Activated CD4-positive, alpha-beta T cell treated with anti-CD3 and anti-CD28 coated beads, Interleukin-2, amount 10 ng/mL, durations not matched to agents 24 days and 14 days (primary cell): ENCODE measurements at places on chromosomes 7 and 10.
A peak's percentile ranks its signal among the peaks of the same experiment; 100 is the strongest.

- DNase-seq: no peak
Measured at GRCh38 chr7:157974678-157975230, 612.9 kb downstream of the PTPRN2 start.

DNA sequence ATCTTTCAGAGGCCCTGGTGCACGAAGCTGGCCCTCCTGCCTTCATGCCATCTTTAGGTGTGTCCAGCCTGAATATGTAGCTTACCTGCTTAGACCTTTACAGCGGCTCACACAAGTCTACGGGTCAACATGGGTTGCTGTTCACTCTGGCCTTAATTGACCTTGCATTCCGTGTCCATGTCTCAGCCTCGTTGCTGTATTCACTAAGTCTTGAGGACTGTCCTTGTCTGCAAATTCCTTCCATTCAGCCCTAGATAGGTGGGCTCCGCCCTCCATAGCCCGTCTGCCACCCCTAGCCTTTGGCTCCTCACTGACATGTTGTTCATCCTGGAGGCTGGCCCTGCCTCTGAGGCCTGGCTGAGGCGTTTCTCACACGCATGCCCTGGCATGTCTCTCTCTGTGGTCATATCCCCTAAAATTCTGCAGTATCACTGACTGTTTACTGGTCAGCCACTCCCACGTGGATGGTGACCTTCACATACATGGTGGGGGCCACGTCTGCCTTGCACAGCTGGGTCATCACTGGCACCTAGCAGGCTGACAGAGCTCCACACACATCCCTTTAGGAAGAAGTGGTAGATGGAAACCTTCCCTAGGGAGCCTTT is 394.1 kb upstream of the MKI67 start:
- DNase-seq: no peak

DNA sequence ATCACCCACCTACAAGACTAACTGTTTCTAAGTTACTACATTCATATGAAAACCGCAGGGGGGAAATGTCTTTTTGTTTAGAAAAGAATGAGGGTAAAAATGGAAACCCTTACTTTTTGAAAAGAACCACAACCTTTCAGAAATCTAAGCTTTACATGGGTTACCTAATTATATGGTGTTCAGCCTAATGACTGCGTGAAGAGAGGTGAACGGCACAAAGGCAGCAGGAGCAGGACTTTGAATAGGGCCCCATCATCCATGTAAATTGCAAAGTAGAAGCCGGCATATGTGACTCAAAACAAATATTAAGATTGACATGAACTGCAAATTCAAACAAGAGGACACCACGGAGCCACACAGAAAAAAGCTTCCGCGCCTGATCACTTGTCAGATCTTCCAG is 25.1 kb downstream of the NEBL start:
- no peak for DNase-seq

DNA sequence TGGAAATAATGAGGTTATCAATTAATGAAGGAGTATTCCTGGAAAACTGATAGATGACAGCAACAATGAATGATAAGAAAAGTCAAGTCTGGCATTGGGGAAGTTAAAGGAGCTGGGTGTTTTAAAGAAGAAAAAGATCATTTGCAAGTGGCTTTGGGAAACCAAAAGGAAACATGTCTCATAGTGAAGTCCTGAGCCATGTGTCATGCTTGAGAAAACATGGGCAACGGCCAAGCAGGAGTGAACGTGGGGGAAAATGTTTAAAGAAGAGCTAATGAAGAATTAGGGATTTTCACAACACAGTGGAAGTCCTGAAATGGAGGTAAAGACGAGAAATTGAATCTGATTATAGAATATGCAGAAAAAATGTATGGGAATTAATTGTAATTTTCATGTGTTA is 1383.2 kb upstream of the CELF2 start:
- no peak for DNase-seq

DNA sequence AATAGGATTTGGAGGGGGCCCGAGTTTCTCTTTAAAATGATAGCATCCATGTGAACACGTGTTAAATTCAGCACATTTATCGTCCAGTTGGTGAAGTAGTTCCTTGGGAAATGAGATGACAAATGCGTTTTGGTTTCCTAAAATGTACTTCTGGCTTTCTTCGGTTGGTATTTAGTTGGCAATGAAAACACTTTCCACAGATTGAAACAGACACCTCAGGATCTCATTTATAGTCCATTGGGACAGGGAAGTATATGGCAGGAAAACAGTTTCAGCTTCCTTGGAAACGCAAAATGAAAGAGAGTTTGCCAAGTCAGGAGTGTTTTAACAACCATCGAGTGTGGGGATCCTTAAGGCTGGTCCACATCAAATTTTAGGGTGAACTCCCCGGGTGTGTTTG is 19.4 kb upstream of the LYZL1 start:
- DNase-seq: no peak

DNA sequence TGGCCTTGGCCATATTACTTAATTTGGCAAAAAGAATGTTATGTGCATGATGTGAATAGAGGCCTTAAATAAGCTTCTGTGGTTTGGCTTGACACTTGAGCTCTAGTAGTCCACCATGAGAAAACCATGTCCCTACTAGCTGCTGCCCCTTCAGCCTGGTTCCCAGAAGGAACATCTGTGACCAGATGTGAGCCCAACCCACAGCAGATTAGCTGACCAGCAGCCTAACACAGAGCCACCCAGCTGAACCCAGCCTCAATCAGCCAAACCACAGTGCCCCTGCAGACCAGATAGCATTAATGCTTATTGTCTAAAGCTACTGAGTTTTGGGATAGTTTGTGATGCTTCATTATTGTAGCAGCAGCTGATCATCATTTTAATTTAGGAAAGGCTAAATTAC is 16.6 kb downstream of the JAZF1 start:
- DNase-seq: no peak

DNA sequence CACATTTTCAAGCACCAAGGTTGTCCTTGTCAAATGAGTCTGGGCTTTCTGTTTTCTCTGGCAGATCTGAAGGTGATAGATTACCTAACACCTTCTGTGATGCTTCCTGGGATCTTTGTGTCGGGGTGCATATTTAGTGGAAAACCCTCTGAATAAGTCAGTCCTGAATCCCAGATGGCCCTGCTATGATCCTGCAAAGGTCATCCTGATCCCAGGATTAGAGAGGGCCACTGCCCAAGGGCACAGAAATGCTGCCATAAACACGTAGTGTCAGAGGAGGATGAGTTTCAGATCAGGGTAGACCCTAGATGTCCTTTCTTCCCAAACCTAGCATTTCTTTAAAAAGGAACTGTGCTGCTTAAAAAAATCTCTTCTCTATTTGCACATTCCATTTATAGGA is 19.0 kb downstream of the AGR2 start:
- DNase-seq: peak; percentile 33

GRCh38 chr10:114307731-114308130 is 68.7 kb downstream of the VWA2 start:
- DNase-seq: no peak

DNA sequence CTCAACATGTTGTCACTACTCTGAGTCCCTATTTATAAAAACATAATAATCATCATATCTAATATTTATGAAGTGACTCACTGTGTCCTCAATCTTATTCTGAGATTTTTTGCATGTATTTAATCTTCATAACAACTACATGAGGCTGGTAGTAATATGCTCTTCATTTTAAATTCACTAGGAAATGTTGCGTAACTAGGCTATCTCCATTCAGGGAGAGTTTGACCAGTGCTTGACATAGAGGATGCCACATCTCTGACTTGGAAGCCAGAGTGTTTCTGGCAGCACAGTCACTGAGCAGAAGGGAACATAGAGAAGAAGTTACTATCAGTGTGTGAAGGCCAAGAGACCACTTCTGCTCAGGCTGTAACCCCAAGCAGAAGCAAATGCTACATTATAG is 88.9 kb downstream of the FAM13C start:
- DNase-seq: no peak

DNA sequence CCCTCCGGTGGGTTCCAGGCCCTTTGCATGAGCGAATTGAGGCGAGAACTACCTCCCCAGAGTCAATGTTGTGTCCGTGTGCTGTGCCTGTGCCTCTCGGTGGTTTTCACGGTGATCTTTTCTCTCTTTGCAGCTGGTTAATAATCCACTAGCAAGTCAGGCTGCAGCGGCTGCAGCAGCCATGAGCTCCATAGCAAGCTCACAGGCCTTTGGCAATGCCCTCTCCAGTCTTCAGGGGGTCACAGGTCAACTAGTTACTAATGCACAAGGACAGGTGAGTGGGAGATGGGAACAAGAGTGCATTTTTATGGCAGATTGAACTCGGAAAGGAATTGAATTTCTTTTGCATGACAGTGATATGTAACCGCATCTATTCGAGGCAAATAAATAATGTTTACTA is 159.7 kb upstream of the YAE1 start:
- DNase-seq: no peak

DNA sequence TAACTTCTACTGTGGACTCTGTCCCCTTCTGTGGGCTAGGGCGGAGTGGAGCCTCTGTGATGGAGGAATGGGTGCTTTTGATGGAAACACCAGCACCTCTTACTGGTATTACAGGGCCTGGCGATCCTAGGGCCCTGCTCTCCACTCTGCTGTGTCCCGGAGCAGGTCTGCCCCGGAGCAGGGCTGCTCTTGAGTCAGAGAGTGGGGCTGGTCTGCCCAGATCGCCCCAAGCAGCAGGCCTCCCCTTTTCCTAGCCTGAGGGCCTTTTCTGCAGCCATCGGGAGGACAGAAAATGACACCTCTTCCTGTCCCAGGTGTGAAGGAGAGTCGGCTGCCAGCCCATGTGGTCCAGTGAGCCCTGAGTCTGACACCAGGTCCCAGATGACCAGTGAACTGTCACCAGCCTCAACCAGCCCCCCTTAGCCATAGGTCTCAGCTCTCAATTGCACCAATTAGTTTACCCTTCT is 1.4 kb downstream of the ZNF282 start:
- no peak for DNase-seq

DNA sequence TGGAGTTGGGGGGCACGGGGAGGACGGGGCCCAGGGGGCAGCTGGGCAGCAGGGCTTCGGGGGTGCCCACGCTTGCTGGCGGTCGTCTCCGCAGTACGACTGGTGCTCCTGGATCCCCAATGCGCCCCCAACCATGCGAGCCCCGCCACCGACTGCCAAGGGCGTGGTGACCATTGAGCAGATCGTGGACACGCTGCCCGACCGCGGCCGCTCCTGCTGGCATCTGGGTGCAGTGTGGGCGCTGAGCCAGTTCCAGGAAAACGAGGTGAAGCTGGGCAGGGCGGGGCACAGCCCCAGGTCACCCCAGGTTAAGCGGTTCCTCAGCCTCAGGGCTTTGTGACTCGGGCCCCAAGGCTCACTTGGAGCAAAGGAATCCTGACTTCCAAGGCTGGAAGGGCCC is 70.0 kb downstream of the ALOX5 start:
- no peak for DNase-seq

- no peak for DNase-seq
Measured at GRCh38 chr7:47039904-47040303, 542.0 kb downstream of the TNS3 start.

DNA sequence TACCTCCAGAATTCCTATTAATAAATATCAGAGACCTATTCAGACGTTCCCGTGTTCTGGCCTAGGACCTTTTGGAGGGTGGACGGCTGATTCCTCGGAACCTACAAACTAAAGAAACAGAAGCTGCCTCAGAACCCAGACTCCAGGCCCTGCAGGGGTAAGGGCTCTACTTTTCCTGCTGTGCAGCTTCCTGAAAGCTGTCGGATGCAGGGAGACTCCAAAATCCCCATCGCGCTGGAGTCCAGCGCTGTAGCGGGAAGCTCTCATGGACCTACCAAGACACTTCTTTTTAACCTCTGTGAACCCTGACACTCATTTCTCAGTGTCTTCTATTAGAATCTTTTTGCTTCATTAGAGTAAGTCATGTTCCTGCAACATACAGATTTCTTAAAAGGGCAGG is 244.5 kb upstream of the PITRM1 start:
- DNase-seq: no peak

DNA sequence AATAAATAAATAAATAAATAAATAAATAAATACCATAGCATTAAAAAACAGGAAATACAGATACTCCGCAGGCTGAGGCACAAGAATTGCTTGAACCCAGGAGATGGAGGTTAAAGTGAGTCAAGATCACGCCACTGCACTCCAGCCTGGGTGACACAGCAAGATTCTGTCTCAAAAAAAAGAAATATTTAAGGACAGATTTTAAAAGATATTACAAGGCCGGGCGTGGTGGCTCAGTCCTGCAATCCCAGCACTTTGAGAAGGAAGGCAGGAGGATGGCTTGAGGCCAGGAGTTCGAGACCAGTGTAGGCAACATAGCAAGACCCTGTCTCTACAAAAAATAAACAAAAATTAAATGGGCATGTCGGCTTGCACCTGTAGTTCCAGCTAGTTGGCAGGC is 17.5 kb upstream of the SNX8 start:
- DNase-seq: no peak

- DNase-seq: no peak
Measured at GRCh38 chr7:123573341-123573740, 15.7 kb upstream of the NDUFA5 start.

DNA sequence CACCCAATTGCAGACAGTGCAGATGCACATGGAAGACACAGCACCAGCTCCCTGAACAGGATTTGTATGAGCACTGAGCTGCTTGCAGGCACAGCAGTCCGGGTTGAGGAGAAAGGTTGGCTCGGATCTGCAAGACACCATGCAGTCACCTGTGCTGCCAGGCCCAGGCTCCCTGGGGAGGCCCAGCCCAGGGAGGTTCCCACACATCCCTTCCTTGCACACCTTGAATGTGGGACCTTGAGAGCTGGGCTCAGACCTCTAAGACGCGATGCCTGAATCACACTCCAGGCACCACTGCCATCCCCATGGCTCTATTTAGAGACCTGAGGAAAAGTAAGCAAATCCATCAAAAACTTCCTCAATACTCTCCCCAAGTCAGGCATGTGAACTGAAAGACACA is 397.7 kb downstream of the TCERG1L start:
- DNase-seq: no peak

GRCh38 chr10:88062798-88063472 is 199.5 kb downstream of the PTEN start:
- DNase-seq: no peak

GRCh38 chr7:137682596-137682995 is 164.2 kb downstream of the DGKI start:
- DNase-seq: no peak

GRCh38 chr7:45001138-45001694 is 1.2 kb downstream of the CCM2 start:
- peak; percentile 86 for DNase-seq
